ENCODE measurements at places on chromosomes 5 and 9.

DNA sequence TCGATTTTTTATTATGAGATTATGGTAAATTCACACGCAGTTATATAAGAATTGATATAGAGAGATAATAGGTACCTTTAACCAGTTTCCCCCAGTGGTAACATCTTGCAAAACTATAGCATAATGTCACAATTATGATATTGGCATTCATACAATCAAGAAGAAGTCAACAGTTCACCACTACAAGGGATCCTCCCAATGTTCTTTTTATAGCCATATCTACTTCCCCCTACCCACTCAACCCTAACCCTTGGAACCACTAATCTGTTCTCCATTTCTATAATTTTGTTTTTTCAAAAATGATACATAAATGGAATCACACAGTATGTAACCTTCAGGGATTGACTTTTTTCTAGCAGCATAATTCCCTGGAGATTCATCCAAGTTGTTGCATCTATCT is 9.8 kb downstream of the ACTL7B start:
- DNase-seq, result no peak

GRCh38 chr9:133499132-133499891 is 20.4 kb upstream of the SLC2A6 start:
- DNase-seq, result no peak

- no peak for DNase-seq
Measured at GRCh38 chr5:160293901-160294561, 18.3 kb downstream of the CCNJL start.

DNA sequence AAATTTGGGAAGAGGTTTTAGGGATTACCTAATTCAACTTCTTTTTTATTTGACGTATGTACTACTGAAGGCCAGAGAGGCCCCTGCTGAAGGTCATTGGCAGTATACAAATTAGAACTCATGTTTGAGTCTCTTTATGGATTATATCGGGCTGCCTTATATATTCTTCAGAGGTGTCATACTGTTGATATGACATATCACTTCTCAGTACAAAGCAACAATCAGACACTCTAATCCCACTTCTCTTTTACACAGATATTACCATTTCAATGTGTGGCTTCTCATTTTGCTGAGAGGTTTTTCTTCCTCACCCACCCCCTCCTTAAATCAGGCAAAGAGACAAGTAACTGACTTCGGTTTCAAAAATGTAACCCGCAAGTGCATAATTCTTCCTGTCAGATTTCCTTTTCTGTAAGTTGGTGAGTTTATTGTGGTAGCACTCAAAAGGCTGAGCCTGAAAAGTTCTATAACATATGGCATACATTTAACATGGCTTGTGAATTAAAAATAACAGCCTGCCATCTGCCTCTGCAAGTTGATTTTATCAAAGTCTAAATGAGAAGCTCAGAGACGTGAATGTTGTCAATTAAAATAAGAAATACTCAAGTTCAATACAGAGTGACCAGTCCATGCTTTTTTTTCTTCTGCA is 163.6 kb upstream of the RORB start:
- no peak for DNase-seq

DNA sequence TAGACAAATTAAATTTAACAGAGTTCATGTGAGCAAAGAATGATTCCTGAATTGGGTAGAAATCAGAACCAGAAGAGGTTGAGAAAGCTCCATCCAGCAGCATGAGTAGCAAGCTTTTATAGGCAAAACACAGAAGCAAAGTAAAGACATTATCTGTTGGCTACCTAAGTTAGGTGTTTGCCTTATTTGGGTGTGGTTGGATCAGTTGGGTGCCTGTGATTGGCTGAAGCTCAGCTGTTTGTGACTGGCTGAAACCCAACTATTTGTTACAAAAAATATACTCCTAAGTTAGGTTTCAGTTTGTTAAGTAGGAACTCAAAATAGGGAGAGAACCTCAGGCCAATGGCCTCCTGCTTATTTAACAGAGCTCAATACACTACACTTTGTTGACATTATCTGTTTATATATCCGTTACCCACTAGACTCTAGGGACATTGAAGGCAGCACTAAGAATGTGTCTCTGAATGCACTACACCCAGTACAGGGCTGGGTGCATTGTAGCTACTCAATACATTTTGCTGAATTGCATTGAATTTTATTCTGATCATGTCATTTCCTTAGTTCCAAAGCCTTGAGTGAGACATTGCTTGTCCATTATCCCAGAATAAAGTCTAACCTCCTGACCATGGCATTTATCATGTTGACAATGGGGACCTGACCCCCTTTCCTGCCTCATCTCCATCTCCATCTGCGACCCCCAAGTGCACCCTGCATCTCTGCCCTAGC is 98.7 kb downstream of the CCDC192 start:
- no peak for DNase-seq

GRCh38 chr5:119860463-119860862 is 231.1 kb downstream of the FAM170A start:
- no peak for DNase-seq

DNA sequence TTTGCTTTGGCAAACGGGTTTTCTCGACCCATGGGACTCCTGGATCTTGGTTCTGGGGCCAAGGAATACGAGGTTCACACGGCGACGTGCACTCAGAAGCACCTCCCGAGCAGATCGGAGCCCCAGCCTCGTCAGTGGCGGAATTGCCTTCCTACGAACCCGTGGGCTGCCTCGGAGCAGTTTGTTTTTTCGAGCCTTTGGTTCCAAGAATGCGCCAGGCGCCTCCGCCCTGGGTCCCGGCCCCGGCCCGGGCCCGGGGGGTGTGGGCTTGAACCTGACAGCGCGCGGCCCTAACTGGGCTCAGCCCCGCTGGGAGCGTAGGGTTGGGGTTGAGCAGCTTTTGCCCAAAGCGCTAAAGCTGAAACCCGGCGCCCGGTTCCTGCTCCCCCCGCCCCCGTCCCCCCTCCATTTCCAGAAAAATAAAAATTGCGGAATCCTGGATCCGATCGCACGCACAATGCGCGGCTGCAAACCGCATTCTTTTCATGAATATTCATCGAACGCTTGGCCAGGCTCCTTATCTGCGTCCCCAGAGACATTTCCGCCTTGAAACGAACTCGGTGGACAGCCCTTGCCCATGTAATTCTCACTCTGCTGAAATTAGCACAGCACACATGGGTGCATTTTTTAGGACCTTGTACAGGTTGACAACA is 1.0 kb downstream of the BASP1 start:
- DNase-seq, result no peak

GRCh38 chr9:112809351-112809848 is 58.8 kb downstream of the SNX30 start:
- DNase-seq, result peak; percentile 1

- DNase-seq, result no peak
Measured at GRCh38 chr9:70600506-70600905, 186.0 kb upstream of the KLF9 start.

All from CD4-positive, alpha-beta T cell treated with Interleukin-21 for 1 hour (primary cell).